ENCODE measurements at places on chromosomes 2 and 18. TPM values are rescaled to one million over a fixed set of nuclear protein-coding genes. Genes with fewer than 3 reads are reported as not detected.

The NCKAP1 gene
- total RNA-seq = 106 TPM

GRCh38 chr2:175605640-175606009 is 396.4 kb downstream of the LNPK start:
- H3K27ac ChIP-seq = no peak overlapping the region
- no peak overlapping the region for H3K4me3 ChIP-seq
- no peak for DNase-seq
- no peaks in the 10 kb centered on the region for H3K36me3 ChIP-seq

The CLEC4F gene
- not detected for total RNA-seq

The SCYGR6 gene
- not detected for total RNA-seq

- H3K27ac ChIP-seq = no peak overlapping the region
- no peaks in the 10 kb centered on the region for H3K36me3 ChIP-seq
- peaks cover 9% of the 10 kb centered on the region for H3K27me3 ChIP-seq
- H3K4me3 ChIP-seq = no peak overlapping the region
- no peaks in the 10 kb centered on the region for H3K4me1 ChIP-seq
Observed at GRCh38 chr2:84550916-84551315, 34.6 kb downstream of the DNAH6 start.

DNA sequence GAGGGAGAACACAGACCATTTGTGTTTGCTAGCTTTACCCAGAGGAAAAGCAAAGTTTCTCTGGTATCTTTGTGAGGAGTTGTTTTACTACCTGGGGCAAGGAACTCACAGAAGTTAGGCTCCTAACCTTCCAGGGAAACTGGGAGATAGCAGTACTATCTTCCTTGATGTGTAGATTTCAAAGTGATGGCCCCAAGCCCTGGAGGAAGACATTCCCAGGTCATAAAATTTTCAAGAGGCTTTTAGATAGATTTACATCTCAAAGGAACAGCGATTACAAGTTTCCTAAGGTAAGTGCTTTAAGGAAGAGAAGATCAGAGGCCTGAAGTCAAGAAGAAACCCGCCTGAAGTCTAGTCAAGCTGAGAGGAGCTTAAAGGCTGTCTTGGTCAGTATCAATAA is 1187.8 kb upstream of the TMEFF2 start:
- H3K4me3 ChIP-seq = no peak overlapping the region
- no peak for DNase-seq
- H3K27me3 ChIP-seq = no peaks in the 10 kb centered on the region
- no peak overlapping the region for H3K27ac ChIP-seq

The MC2R gene
- total RNA-seq = not detected

The TMEM169 gene
- total RNA-seq = 0.71 TPM

GRCh38 chr2:28028025-28028424 is 137.5 kb downstream of the BABAM2 start:
- no peak overlapping the region for H3K27ac ChIP-seq

DNA sequence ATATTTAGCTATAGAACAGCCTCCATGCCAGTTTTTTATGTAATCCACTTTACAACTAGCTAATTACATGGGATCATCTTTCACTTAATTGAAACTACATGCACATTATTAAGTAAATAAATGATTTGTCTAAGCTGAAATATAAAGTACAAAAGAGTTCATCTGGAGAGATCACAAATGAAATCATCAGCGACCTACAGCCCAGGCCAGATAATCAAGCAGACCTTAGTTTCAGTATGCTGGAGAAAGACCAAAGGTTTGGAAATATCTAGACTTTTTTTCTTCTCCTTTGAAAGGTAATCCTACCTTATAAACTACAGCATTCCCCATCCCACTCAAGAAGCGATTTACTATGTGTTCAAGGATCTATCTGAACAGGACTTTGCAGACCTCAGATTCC is 26.5 kb downstream of the FIGN start:
- no peak for DNase-seq
- H3K4me3 ChIP-seq = no peak overlapping the region
- peaks cover 30% of the 10 kb centered on the region for H3K4me1 ChIP-seq
- no peaks in the 10 kb centered on the region for H3K27me3 ChIP-seq
- no peaks in the 10 kb centered on the region for H3K36me3 ChIP-seq
- no peak overlapping the region for H3K27ac ChIP-seq

- DNase-seq = no peak
- no peak overlapping the region for H3K27ac ChIP-seq
- peaks cover 12% of the 10 kb centered on the region for H3K4me1 ChIP-seq
- peaks cover 4% of the 10 kb centered on the region for H3K27me3 ChIP-seq
- no peaks in the 10 kb centered on the region for H3K36me3 ChIP-seq
Observed at GRCh38 chr2:182655750-182656149, 60.3 kb upstream of the DNAJC10 start.

DNA sequence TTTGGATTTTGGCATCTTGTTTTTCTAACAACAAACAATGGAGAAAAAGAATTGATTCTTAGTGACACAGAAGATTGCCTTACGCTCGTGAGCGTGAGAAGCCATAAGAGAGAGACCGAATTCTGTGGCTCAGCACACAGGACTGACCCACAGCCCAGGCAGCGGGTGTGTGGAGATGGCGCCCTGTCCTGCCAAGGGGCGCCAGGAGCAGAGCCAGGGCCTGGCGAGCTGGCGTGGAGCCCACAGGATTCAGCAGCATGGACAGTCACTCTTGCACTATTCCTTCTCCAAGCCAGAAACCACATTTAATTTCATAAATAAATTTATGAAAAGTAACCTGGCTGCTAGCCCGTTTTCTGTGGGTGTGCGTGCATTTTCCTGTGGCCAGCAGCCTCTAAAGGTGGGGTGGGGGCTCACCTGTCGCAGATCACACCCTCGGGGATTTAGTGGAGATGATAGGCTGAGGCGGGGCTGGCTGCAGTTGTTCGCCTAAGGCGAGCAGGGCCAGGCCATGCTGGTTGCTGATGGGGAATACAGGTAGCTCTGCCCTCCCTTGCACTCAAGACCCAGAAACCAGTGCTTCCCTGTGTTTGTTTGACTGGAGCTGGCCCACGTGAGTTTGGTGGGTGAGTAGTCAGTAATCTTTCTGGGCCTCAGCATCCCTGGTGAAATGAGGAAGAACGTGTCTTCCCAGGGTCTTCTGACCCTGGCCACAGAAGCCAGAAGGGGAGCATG is 46.2 kb downstream of the FAM168B start:
- H3K27me3 ChIP-seq = no peaks in the 10 kb centered on the region
- no peak overlapping the region for H3K4me3 ChIP-seq
- no peak for DNase-seq
- H3K27ac ChIP-seq = no peak overlapping the region
- H3K4me1 ChIP-seq = no peaks in the 10 kb centered on the region

- H3K27me3 ChIP-seq = no peaks in the 10 kb centered on the region
- H3K4me1 ChIP-seq = peaks cover 87% of the 10 kb centered on the region
- DNase-seq = no peak
- peak overlapping the region; percentile 26 for H3K27ac ChIP-seq
Observed at GRCh38 chr2:168469281-168469988, 13.4 kb downstream of the CERS6 start.

GRCh38 chr2:169684135-169684565 is 10.1 kb downstream of the CFAP210 start:
- peaks cover 7% of the 10 kb centered on the region for H3K36me3 ChIP-seq
- H3K4me1 ChIP-seq = no peaks in the 10 kb centered on the region
- H3K27me3 ChIP-seq = peaks cover 2% of the 10 kb centered on the region
- no peak overlapping the region for H3K4me3 ChIP-seq
- no peak overlapping the region for H3K27ac ChIP-seq

DNA sequence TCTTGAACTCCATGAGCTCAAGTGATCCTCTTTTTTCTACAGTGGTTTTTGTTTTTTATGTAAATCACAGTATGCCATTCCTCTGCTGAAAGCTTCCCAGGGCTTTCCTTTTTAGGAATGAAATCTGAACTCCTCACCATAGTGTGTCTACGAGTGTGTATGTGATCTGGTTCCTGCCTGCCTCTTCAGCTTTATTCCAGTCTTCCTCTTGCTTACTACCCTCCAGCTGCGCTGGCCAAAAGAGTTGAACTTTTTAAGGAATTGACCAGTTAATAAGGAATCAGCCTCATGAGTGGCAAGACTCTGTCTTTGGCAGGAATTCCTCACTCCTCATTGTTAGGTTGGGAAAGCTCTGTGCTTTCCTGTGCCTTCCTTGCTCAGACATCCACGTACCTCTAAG is 4.0 kb downstream of the CCT7 start:
- no peak for DNase-seq
- peaks cover 25% of the 10 kb centered on the region for H3K4me1 ChIP-seq
- H3K36me3 ChIP-seq = no peaks in the 10 kb centered on the region
- no peak overlapping the region for H3K4me3 ChIP-seq

DNA sequence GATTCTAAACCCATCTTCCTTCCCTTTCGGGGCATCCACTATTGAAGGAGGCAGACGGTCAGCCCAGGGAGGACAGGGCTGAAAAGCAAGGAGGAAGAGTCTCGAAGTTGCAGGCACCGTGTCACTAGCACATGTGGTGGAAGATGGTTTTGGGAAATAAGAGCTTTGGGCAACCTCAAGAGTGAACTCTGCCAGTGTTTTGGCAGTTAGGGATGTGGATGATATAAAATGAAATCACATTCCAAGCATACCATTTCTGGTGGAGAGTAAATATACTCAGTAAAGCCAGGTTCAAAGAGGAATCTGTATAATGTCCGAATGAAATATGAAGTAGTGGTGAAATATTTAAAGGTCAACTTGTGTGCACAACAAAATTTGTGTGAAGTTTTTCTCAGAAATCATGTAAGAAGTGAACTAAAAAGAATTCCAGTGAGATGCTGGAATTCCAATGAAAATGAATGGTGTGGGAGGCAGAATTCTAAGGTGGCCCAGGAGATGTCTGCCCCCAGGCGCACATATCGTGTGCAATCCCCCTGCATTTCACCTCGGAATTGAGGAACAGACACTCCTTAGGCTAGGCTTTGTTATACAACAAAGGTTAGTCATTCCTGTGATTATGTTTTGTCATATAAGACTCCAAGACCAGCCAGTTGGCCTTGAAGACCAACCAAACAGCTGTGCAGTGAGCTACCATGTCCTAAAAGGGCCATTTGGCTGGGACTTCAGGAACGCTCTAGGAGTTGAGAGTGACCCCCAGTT is 147.1 kb downstream of the SH3BP4 start:
- H3K27ac ChIP-seq = peak overlapping the region; percentile 89
- peaks cover 33% of the 10 kb centered on the region for H3K4me1 ChIP-seq
- peaks cover 7% of the 10 kb centered on the region for H3K27me3 ChIP-seq

The ABCB11 gene
- total RNA-seq = 0.18 TPM

The IL37 gene
- total RNA-seq = not detected

DNA sequence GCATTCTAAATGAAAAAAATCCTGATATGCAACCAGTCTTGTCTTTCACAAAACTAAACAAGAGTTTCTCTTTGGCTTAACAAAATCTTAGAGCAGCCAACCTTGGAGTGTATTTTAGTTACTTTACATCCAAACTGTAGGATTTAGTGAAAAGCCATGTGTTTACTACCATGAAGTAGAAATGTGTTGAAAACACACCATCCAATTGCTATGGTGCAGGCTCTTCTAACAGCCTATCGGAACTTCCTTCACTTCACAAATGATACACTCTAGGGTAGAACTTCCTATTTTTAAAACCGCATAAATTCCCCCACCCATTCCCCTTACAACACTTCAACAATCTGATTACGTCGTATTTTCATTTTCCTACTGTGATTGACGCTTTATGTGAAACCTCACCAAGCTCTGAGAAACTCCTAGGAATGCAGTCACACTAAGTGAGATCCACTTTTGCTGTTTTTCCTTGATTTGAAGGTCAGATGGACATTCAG is 74.4 kb upstream of the MAP4K4 start:
- H3K4me1 ChIP-seq = peaks cover 4% of the 10 kb centered on the region
- H3K27ac ChIP-seq = no peak overlapping the region
- no peak overlapping the region for H3K4me3 ChIP-seq
- no peak for DNase-seq

- peak overlapping the region; percentile 38 for H3K4me3 ChIP-seq
- peaks cover 51% of the 10 kb centered on the region for H3K4me1 ChIP-seq
- no peaks in the 10 kb centered on the region for H3K27me3 ChIP-seq
- H3K36me3 ChIP-seq = no peaks in the 10 kb centered on the region
- no peak for DNase-seq
Observed at GRCh38 chr18:13382366-13382953, 163.9 kb downstream of the LDLRAD4 start.

The PNKD gene
- 63.2 TPM for total RNA-seq

GRCh38 chr2:860259-860855 is 90.3 kb upstream of the SNTG2 start:
- H3K27me3 ChIP-seq = peaks cover 20% of the 10 kb centered on the region
- no peaks in the 10 kb centered on the region for H3K36me3 ChIP-seq
- H3K4me1 ChIP-seq = peaks cover 38% of the 10 kb centered on the region

GRCh38 chr18:40985436-40985835 is 969.6 kb upstream of the PIK3C3 start:
- no peaks in the 10 kb centered on the region for H3K36me3 ChIP-seq
- H3K4me1 ChIP-seq = no peaks in the 10 kb centered on the region
- H3K27me3 ChIP-seq = no peaks in the 10 kb centered on the region
- H3K4me3 ChIP-seq = no peak overlapping the region
- H3K27ac ChIP-seq = no peak overlapping the region

DNA sequence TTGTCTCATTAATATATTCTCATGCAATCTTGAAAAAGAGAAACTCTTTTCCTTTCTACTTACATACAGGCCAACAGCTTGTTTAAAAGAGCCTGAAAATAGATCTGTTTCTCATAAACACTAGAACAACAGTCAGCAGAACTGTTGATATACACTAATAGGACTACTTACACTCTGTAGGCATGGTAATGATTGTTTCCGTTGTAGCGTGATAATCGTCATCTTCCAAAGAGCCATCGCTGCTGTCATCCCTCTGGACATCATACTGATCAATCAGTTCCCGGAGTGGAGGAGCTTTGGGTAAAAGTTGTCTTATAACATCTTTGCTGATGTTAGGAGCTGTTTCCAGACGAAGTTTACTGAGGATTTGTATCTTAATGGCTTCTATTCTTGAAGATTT is 476 bp downstream of the MSTN start:
- H3K4me1 ChIP-seq = no peaks in the 10 kb centered on the region
- no peak overlapping the region for H3K4me3 ChIP-seq
- H3K27ac ChIP-seq = no peak overlapping the region
- no peak for DNase-seq
- no peaks in the 10 kb centered on the region for H3K27me3 ChIP-seq
- no peaks in the 10 kb centered on the region for H3K36me3 ChIP-seq

- peaks cover 5% of the 10 kb centered on the region for H3K36me3 ChIP-seq
- H3K27ac ChIP-seq = no peak overlapping the region
- H3K27me3 ChIP-seq = no peaks in the 10 kb centered on the region
- no peak for DNase-seq
- no peaks in the 10 kb centered on the region for H3K4me1 ChIP-seq
- no peak overlapping the region for H3K4me3 ChIP-seq
Observed at GRCh38 chr2:72995430-72996116, 75.9 kb downstream of the SFXN5 start.

The RPRM gene
- total RNA-seq = 15.5 TPM

- DNase-seq = no peak
- H3K4me1 ChIP-seq = peaks cover 48% of the 10 kb centered on the region
- no peak overlapping the region for H3K4me3 ChIP-seq
- H3K36me3 ChIP-seq = peaks cover 2% of the 10 kb centered on the region
- no peaks in the 10 kb centered on the region for H3K27me3 ChIP-seq
Observed at GRCh38 chr2:149167941-149168340, 129.4 kb downstream of the LYPD6B start.

DNA sequence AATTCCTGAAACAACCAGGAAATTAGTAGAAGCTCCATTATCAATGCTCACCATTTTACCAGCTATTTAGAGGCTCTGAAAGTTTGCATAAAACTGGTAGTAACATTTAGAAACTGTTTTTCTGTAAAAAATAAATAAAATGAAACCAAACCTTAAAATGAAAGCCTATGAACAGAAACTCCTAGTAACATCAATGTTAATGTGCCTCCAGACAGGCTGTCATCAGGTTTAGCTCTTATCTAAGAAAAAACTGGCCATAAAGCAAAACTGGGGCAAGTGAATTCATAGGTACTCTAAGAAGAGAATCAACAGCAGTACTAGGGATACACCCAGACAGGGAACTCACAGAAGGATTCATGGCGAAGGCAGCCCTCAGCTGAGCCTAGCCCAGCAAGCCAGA is 8.0 kb downstream of the E2F6 start:
- H3K27me3 ChIP-seq = no peaks in the 10 kb centered on the region
- H3K36me3 ChIP-seq = peaks cover 4% of the 10 kb centered on the region
- no peak for DNase-seq
- H3K27ac ChIP-seq = no peak overlapping the region
- no peak overlapping the region for H3K4me3 ChIP-seq

The ATP8B1 gene
- 18.5 TPM for total RNA-seq

Data from mesothelial cell of epicardium (in vitro differentiated cells).